ENCODE measurements at places on chromosomes 11 and 22.

- DNase-seq = peak; percentile 46
Measured at GRCh38 chr11:662689-663274, 25.7 kb downstream of the DRD4 start.

- no peak for DNase-seq
Measured at GRCh38 chr11:70183483-70184176, 19.5 kb upstream of the FADD start.

DNA sequence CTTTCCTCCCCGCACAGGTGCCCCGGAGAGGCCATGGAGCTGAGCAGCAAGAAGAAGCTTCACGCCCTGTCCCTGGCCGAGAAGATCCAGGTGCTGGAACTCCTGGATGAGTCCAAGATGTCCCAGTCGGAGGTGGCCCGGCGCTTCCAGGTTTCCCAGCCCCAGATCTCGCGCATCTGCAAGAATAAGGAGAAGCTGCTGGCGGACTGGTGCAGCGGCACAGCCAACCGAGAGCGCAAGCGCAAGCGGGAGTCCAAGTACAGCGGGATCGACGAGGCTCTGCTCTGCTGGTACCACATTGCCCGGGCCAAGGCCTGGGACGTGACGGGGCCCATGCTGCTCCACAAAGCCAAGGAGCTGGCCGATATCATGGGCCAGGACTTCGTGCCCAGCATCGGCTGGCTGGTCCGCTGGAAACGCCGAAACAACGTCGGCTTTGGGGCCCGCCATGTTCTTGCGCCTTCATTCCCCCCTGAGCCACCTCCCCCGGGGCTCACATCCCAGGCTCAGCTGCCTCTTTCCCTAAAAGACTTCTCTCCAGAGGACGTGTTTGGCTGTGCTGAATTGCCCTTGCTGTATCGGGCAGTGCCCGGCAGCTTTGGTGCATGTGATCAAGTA, 1.3 kb downstream of the TIGD3 start:
- DNase-seq = no peak

GRCh38 chr22:35605851-35606481, 11.2 kb downstream of the MB start:
- DNase-seq = no peak

GRCh38 chr22:39560127-39560526, 10.4 kb upstream of the CACNA1I start:
- DNase-seq = no peak

GRCh38 chr22:39176143-39176713, 23.7 kb upstream of the CBX7 start:
- no peak for DNase-seq

DNA sequence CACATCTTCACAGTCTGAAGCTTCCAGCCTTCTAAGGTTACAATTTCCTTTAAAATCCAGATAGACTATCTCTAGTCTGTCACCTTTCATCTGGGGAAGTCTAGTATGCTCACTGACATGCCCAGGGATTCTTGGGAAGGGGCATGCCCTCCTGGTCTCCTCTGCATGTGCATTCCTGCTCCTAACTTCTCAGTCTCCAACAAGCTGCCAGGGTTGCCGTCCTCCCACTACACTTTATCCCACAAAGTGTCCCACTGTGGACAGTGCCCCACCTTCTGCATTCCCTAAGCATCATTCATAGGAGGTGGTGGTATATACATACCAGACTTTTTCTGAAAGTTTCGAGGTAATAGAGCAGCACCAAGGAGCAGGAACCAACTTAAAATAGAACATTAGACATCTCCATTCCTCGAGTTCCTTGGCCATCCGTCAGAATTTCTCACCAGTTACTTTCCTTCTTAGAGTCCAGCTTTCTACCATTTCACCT, 28.7 kb downstream of the EIF3F start:
- no peak for DNase-seq

DNA sequence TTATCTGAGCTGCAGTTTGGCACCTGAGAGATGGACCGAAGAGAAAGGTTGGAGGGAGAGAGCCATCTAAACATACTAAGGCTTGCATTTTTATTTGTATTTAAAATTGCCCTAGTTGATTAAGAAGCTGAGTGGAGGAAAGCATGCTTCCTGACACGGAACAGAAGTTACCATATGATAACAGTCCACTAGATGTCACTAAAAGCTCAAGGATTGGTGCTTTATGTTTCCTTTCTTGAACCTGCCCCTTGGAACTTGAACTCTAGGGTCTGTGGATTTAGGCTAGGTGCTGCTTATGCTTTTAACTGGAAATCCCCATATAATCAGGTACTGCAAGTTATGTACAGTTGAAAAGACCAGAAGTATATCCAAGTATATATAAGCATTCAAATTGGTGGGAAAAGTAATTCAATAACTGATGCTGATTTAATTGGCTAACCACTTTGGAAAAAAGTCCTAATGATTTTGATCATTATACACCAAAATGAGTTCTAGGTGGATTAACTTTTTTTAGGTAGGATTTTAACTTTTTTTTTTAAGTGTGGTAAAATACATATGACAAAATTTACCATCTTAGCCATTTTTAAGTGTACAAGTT, 9.5 kb downstream of the RBMXL2 start:
- DNase-seq = no peak

DNA sequence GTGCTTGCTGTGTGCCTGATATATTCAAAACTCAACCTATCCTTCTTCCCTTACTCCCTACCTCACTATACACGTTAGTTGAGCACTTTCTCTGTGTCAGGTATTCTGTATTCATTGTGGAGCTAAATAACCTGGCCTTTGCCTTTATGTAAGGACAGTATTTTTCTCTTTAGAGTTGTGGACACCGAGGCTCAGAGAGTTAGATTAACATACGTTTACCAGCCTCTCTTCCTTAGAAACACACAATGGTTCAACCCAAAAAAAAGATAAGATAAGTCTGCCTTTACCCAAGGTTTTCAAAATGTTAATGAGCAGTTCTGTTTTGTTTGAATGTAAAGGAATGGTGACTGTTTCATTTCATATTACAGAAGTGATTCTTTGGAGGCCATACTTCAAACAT, 45.0 kb downstream of the CBL start:
- DNase-seq = no peak

- no peak for DNase-seq
Measured at GRCh38 chr11:74532501-74533246, 39.1 kb upstream of the LIPT2 start.

DNA sequence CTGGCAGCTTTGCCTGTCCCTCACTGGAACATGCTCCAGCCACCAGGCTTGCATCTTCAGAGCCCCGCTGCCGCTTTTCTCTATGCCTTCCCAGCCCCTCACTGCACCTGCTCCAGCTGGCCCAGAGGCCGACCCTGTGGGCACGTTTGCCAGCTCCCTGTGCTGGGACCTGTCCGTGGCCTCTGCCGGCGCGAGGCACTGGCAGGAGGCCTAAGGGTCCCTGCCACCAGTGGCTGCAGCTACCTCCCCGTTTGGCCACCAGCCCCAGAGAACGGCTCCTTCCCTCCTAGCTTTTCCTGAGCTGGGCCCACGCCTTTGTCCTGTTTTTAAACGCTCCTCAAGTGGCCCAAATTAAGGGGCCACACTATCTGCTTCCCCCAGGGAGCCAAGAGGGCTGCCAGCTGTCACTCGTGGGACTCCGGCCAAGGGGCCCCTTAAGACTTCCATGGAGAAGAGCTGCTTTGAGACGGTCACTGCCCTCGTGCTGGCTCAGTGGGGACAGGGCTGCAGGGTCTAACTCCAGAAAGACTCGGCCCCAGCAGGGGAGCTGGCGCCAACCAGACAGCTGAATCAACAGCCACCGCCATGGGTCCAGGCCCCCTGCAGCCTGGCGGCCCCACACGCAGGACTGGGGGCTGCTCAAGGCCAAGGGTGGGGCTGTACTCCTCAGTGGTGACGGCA, 24.6 kb upstream of the WNT7B start:
- no peak for DNase-seq

DNA sequence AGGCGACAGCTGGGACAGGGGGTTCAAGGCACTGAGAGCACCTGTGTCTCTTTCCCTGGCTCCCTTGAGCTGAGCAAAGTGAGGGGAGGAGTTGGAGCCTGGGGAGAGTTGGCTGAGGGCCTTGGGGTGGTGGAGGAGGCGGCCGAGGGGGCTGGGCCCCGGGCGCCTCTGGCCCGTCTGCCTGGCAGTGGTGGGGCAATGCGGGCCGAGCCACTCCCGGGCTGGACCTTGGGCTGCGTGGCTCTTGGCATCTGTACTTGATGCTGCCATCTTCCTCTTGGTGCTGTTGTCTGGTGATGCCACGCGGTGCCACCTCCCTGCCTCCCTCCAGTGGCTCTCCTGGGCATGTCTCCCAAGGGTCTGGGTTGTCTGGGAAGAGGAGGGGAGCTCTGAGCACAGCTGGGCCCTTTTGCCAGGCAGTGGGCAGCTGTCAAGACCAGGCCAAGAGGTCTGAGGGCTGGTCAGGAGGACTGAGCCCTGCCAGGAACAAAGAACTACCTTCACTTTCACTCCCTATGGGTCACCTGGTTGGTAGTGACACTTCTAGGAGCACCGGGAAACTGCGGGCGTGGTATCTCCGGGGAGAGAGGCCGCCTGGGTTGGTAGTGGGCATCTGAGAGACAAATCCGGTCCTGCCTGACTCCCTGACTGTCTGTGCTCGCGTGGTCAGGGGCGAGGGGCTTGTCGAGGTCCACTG, 1.3 kb downstream of the GRIK4 start:
- no peak for DNase-seq

DNA sequence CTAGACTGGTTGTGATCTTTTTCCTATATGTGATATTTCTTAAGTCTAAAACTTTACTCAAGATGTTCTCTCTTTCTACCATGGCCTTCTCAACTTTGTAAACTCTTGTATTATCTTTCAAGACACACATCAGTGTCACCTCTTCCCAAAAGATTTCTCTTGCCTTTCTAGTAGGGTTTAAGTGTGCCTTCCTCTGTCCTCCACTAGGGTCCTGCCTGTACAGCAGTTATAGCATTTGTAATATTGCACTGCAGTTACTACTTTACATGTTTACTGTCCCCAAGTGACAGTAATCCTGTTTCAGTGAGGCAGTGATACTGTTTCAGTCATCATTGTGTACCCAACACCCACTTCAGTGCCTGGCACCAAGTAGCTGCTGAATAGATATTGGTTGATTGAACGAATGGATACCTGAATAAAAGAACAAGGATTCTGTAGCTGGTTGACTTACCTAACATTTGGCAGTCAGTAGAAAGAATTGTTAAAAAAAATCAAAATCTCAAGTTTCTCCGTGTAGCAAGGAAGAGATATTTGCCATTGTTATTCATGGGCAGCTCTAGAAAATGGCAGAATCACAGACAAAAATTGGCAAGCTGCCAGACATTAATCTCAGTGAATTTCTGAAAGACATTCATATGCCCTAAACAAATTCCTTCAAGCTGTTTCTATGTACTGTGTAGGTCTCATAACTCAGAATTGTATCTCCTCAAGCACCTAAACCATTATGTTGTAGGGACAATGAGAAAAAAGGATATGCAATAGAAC, 79.4 kb downstream of the RBMXL2 start:
- DNase-seq = no peak

- no peak for DNase-seq
Measured at GRCh38 chr22:38403812-38404211, 51.2 kb downstream of the KCNJ4 start.

DNA sequence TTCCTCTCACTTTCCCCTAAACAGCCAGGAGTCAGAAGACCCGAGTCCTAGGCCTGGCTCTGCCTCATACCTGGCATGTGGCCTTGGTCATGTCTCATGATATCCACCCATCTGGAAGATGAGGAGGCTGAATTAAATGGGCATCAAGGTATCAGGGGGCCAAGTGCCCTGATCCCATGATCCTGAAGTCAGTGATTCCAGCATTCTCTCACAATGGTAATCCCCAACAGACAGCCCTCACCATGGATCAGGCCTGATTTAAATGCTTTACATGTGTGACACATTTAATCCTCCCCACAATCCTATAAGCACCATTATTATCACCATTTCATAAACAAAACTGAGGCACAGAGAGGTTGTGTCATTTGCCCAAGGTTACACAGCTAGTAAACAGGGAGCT, 70.0 kb downstream of the PDE2A start:
- no peak for DNase-seq

- no peak for DNase-seq
Measured at GRCh38 chr11:134338654-134339053, 6.9 kb downstream of the GLB1L2 start.

DNA sequence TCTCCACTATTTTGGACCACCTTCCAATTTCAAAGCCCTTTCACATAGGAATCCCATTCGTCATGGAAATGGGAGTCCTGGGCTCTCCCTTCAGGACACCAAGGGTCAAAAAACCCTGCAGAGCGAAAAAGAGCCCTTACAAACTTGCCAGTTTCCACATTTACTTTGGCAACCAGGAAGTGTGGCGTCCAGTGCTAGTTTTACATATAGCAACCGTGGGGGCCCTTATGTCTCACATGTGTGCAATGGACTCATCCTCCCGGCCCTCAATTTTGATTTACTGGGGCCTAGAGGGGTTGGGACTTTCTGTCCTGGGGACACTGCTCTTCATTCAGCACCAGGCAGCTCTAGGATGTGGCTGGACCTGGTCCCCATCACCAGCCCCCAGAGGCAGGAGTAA, 33.7 kb downstream of the DAGLA start:
- no peak for DNase-seq

GRCh38 chr11:102853956-102854355, 10.5 kb upstream of the MMP3 start:
- no peak for DNase-seq

DNA sequence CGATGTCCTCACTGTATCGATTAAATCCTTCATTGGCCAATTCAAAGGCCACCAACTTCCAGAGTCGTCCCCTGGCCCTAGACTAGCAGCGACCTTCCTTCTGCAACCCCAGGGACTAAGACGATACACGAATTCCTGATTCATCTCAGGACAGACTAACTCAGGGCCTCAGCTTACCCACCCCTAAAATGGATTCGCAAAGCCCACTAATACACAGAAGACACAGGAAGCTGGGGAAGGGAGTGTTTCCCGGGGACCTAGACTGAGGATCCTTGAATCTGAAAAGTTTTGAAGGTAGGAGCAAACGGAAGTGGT, 509 bp downstream of the LAMTOR1 start:
- DNase-seq = no peak

GRCh38 chr22:37968452-37969251, 15.2 kb downstream of the POLR2F start:
- DNase-seq = no peak

- DNase-seq = no peak
Measured at GRCh38 chr11:11841116-11841722, 553 bp upstream of the USP47 start.
